Tibial nerve (tissue), 4 donors: ENCODE measurements at places on chromosomes 5 and 9.

DNA sequence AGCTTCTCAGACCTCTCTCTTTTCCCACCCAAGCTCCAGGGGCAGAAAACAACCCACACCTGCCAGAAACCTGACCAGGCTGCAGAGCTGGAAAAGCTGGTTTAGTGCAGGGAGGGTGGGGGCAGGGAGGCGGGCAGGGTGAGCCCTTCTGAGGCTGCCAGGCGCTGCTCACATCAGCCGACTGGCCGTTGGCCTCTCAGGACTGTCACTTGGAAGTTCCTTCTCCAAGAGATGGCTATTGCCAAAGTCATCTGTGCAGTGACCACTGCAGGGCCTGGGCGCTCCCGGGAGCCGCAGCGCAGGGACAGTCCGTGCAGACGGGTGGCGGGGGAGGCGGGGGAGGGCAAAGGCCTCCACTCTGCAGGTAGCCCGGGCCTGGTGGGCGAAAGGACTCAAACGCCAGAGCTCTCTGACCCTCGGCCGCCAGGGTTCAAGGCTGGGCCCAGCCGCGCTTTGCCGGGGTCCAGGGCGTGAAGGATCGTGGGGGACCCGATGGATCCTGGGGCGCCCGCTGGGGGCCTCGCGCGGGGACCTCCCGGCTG, 205.0 kb upstream of the IER5L start:
- DNase-seq: no peak
- peak overlapping the region; percentile 94 for H3K27ac ChIP-seq
- H3K4me1 ChIP-seq: peaks cover 19% of the 10 kb centered on the region
- H3K27me3 ChIP-seq: no peaks in the 10 kb centered on the region

DNA sequence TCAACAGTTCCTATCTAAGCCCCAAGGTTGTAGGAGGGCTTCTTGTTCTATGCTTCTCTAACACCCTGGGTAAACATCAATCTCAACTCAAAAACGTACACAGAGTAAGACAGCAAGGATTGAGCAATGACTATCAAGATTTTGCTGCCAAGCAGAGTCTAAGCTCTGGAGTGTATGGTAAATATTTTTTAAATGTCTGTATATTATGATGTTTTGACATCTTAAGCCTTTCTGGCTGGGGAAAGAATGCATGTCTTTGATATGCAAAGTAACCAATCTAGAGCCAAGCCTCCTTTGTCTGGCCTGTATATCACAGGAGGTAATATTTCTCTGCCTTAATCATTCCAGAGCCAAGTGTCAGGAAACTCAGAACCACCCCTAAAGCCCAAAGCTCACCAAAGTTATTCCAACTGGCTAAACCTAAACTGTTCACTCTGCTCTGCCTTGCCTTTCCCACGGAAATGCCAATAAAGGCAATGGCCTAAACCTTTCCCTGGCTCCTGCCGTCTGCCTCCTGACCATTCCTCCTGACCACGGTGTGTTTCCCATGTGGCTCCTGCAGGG, 45.2 kb downstream of the YIPF5 start:
- no peaks in the 10 kb centered on the region for H3K36me3 ChIP-seq
- H3K4me1 ChIP-seq: no peaks in the 10 kb centered on the region
- no peaks in the 10 kb centered on the region for H3K27me3 ChIP-seq
- H3K27ac ChIP-seq: no peak overlapping the region
- H3K4me3 ChIP-seq: no peak overlapping the region

DNA sequence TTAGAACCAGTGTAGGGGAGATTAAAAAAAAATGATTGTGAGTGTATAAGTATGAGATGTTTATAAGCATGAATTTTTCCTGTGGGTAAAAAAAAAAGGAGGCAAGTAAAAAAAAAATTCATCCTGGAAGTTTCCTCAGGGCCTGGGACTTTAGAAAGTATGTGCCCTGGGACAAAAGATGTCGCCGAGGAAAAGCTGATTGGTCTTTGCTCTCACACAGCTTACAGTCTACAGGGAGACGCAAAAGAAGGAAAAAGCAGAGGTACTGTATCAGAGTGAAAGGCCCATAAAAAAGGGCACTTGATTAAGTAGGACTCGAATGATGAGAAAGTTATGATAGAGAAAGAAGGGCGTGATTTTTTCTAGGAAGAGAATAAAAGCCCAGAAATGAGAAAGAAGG, 501.4 kb upstream of the MEF2C start:
- no peaks in the 10 kb centered on the region for H3K4me1 ChIP-seq
- no peak for DNase-seq
- H3K27me3 ChIP-seq: no peaks in the 10 kb centered on the region
- no peak overlapping the region for H3K4me3 ChIP-seq
- H3K27ac ChIP-seq: no peak overlapping the region

- H3K27ac ChIP-seq: no peak overlapping the region
- H3K4me3 ChIP-seq: no peak overlapping the region
- H3K27me3 ChIP-seq: no peaks in the 10 kb centered on the region
- DNase-seq: no peak
- H3K4me1 ChIP-seq: no peaks in the 10 kb centered on the region
Measured at GRCh38 chr5:16410338-16410737, 55.3 kb downstream of the ZNF622 start.

GRCh38 chr5:132492386-132493125, 2.0 kb upstream of the IRF1 start:
- no peak overlapping the region for H3K4me3 ChIP-seq
- peaks cover 4% of the 10 kb centered on the region for H3K36me3 ChIP-seq
- peak; percentile 3 for DNase-seq
- H3K4me1 ChIP-seq: no peaks in the 10 kb centered on the region
- peak overlapping the region; percentile 97 for H3K27ac ChIP-seq

DNA sequence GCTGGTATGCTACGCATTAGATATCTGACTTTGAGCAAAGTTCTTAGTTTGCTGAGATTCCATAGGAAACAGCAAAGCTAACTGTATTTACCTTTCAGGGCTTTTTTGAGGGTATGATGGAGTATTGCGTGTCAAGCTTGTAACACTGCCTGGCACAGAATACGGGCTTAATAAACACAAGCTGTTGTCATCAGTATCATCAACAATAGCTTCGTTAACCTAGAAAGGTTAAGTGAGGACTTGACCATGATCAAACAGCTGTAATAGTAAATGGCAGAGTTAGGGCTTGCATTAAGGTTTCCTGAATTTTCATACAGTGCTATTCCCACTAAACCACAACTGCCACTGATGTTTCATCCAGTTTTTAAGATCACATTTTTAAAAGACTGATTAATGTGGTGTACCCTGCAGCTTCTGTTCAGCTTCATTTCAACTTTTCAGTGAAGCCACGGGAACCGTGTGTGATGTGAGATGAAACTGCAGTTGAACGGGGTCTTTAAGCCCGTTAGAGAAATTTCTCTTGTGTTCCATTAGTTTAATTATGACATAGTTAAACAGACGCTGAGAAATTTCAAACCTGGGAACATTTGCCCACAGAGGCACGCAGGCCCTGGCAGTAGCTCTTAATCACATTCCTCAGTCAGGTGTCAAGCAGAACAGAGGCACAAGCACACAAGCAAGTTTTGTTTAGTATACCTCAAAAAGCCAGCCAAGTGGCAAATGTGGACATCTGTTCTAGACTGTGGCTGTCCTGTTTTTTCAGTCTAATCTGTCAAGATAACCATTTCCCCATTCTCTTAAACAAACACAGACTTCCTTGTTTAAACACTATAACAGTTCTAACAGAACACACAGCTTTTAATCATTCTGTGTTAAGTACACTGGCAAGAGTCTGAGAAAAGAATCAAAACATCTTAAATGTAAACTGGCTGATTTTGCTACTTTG, 147.1 kb downstream of the ZNF608 start:
- H3K4me3 ChIP-seq: no peak overlapping the region
- no peak for DNase-seq
- no peaks in the 10 kb centered on the region for H3K36me3 ChIP-seq
- no peak overlapping the region for H3K27ac ChIP-seq

DNA sequence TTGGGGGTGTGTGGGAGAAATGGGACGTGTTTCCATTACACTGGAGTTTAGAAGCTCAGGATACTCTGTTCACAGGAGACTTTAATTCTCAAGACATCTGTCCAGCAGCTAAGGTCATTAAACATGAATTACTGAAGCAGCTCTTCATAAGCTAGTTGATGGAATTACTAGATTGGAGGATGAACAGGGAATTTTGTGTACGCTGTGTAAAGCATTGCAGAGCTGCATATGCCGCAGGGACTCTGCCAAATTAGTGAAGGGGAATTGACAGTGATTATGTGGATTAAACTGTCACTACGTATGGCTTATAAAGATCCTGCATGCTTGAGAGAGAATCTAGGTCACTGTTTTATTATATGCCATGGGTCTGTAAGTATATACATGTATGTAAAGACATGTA, 177.5 kb upstream of the TBC1D2 start:
- no peaks in the 10 kb centered on the region for H3K27me3 ChIP-seq
- H3K27ac ChIP-seq: no peak overlapping the region
- H3K4me3 ChIP-seq: no peak overlapping the region
- H3K36me3 ChIP-seq: no peaks in the 10 kb centered on the region
- DNase-seq: no peak

GRCh38 chr9:12204512-12204911, 488.7 kb upstream of the TYRP1 start:
- no peak overlapping the region for H3K4me3 ChIP-seq
- DNase-seq: no peak
- H3K27me3 ChIP-seq: no peaks in the 10 kb centered on the region

GRCh38 chr9:114364134-114365041, 23.4 kb downstream of the AKNA start:
- no peaks in the 10 kb centered on the region for H3K4me1 ChIP-seq
- peak overlapping the region; percentile 74 for H3K27ac ChIP-seq
- no peak overlapping the region for H3K4me3 ChIP-seq
- peaks cover 92% of the 10 kb centered on the region for H3K36me3 ChIP-seq
- no peaks in the 10 kb centered on the region for H3K27me3 ChIP-seq
- no peak for DNase-seq

DNA sequence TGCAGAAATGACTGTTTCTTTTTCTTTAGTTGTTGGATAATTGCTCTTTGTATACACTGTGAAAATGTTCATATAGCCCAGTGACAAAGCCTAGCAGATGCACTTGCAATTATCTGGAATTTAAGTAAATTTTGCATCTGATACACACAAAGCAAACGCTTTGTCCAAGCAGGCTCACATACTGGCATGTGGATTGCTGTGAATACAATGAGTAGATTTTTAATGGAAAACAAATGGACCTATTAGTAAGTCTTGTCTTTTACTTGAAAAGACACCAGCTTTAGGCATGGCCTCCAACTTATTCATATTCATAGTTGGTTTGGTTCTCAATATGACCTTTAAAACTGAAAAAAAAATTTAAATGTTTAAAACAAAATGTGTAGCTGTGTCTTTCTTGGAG, 1299.8 kb upstream of the WWC1 start:
- no peak overlapping the region for H3K4me3 ChIP-seq
- no peak overlapping the region for H3K27ac ChIP-seq
- no peaks in the 10 kb centered on the region for H3K27me3 ChIP-seq
- no peaks in the 10 kb centered on the region for H3K4me1 ChIP-seq
- H3K36me3 ChIP-seq: no peaks in the 10 kb centered on the region
- no peak for DNase-seq

DNA sequence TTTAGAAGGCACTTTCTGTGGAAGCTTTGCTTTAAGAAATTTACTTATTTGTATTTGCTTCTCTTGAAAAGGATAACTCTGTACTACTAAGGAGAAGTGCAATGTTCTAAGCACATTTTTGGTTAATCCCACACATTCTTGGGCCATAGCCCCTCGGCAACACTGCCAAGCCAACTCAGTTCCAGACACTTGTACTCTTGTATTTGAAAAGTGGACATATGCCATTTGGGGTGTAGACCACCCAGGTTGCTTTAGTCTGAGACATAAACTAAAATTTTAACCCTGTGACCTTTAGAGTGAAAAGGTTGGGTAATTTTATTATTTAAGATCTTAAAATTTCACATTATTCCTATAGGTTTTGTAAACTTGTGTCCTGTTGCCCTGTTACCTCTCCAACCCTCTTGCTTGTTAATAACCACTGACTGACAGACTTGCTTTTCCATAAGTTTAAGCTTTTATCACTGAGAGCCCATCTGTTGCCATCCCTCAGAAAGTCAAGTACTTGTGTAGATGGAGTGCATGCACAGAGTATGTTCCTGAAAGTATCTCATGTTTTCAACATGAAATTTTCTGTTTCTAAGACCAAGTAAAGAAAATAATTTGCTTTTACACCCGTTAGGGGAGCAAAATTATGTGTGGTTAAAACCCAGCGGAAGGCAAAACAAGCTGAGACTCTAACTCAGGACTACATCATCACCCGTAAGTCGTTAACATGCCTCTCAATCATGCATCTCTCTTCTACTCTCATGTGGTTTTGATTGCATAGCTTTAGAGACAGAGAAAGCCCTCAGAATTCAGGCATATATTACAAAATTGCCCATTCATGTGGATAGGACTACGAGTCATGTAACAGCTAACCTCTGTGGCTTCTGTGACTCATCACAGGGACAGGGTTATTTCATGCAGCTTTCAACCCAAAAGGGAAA, 117.3 kb downstream of the GDNF start:
- no peak for DNase-seq
- H3K4me1 ChIP-seq: peaks cover 9% of the 10 kb centered on the region
- H3K27ac ChIP-seq: no peak overlapping the region
- H3K4me3 ChIP-seq: no peak overlapping the region

DNA sequence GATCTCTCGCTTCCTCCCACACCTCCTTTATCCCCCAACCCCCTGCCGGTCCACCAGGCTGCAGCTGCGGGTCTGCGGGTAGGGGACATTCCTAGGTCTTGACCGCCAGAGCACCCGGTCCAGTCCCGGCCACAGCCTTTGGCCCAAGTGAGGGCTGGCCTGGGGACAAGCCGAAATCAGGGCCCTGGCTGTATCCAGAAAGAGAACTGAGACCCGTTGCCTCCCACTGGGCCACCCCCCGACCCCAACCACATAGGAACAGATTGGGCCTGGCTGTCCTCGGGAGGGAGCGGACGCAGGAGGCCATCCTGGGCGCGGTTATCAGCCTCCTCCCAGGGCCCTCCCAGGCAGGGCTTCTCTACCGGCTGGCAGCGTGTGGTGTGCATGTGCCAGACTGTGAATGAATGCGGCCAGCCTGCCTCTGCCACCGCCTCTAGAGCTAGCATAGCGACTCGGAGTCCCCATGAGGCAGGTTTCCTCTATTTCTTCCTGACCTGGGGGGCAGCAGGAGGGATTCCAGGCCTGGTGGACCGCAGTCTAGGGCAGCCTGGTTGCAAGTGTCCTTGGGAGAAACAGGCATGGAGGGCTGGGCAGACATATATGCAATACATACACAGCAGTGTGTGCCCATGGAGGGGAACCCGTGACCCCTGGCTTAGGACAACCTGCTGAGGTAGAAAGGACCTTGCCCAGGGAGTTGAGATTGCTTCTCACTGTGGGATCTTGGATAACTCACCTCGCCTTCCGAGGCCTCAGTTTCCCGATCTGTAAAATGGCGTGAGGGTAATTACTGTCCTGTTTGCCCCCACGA, 1.2 kb downstream of the N4BP3 start:
- peaks cover 83% of the 10 kb centered on the region for H3K27me3 ChIP-seq
- no peak overlapping the region for H3K27ac ChIP-seq
- no peaks in the 10 kb centered on the region for H3K36me3 ChIP-seq
- DNase-seq: no peak
- H3K4me3 ChIP-seq: peak overlapping the region; percentile 48

- no peak for DNase-seq
- H3K36me3 ChIP-seq: no peaks in the 10 kb centered on the region
- H3K4me1 ChIP-seq: no peaks in the 10 kb centered on the region
- no peak overlapping the region for H3K27ac ChIP-seq
Measured at GRCh38 chr5:145598184-145598583, 237.0 kb downstream of the PRELID2 start.
